SJCRH30 (cell line): ENCODE measurements at places on chromosomes 12 and 14. TPM values are rescaled to one million over a fixed set of nuclear protein-coding genes. Genes with fewer than 3 reads are reported as not detected.

DNA sequence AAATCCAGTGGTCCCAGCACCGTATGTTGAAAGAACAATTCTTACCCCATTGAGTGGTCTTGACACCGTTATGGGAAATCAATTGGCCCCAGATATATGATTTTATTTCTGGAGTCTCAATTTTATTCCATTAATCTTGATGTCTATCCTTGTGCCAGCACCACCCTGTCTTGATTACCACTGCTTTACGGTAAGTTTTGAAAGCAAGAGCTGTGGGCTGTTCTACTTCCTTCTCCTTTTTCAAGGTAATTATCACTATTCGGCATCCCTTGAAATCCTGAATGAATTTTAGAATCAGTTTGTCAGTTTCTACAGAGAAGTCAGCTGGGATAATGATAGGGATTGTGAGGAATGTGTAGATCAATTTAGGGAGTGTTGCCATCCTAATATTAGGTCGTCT, 160.8 kb upstream of the SFSWAP start:
- no peak overlapping the region for H3K4me3 ChIP-seq
- H3K36me3 ChIP-seq, result no peaks in the 10 kb centered on the region
- H3K27ac ChIP-seq, result no peak overlapping the region
- no peaks in the 10 kb centered on the region for H3K4me1 ChIP-seq
- no peak for DNase-seq
- H3K27me3 ChIP-seq, result no peaks in the 10 kb centered on the region

DNA sequence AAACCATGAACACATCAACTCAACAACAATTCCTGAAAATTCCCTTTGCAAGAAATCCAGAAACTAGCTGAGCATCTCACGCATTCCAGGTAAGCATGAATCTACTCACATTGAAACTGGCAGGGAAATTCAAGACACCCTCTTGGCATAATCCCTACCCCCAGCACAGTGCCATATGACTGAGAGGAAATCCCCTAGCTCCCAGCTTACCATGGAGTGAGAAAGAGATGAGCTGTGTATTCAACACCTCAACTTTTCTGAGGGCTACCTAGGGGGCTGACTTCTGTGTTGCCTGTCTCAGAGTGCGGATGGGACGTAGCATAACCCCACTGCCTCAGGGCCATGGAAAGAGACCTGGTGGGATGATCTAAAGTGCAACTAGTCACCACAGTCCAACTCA, 37.7 kb upstream of the GPR132 start:
- H3K4me1 ChIP-seq, result no peaks in the 10 kb centered on the region
- H3K27me3 ChIP-seq, result peaks cover 5% of the 10 kb centered on the region; the same call in 1 of the 2 replicates
- H3K27ac ChIP-seq, result no peak overlapping the region
- no peak overlapping the region for H3K4me3 ChIP-seq
- DNase-seq, result no peak

DNA sequence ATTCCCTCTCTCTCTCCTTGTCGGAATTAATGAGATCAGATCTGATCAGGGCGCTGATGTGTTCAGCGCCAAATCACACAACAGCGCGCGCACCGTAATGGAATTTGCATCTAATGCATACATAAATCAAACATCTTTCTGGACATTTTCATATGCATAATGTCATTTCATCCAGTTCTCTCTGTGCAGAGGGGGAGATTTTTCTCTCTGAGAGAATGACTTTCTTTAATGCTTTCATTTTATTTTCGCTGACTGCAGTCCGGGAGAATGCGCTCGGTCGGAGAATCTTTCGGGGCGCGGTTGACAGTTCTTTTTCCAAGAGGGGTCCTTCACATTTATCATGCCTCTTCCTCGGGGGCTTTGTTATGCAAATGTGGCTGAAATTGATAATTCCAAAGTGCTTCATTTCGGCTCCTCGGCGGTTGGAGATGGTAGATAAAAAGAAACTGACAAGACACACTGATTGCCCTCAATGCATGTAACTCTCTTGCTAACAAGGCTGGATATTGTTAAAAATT, 615.9 kb downstream of the VRK1 start:
- no peak for DNase-seq
- no peaks in the 10 kb centered on the region for H3K36me3 ChIP-seq
- H3K4me3 ChIP-seq, result no peak overlapping the region
- no peak overlapping the region for H3K27ac ChIP-seq
- H3K27me3 ChIP-seq, result no peaks in the 10 kb centered on the region
- no peaks in the 10 kb centered on the region for H3K4me1 ChIP-seq

Gene CYP27B1
- 72.6 and 97.4 TPM in 2 replicates for total RNA-seq

Gene SMIM41
- not detected in 2 replicates for total RNA-seq

Gene KRT71
- not detected in 2 replicates for total RNA-seq
